ENCODE measurements at places on chromosomes 2 and 18. TPM values are rescaled to one million over a fixed set of nuclear protein-coding genes. Genes with fewer than 3 reads are reported as not detected.

The SOWAHC gene
- 1.4 TPM for total RNA-seq

The ACADL gene
- total RNA-seq, result not detected

The C2orf78 gene
- total RNA-seq, result not detected

The UGT1A10 gene
- not detected for total RNA-seq

The POTEE gene
- total RNA-seq, result 0.11 TPM

The RAD51AP2 gene
- not detected for total RNA-seq

The PLCD4 gene
- 0.26 TPM for total RNA-seq

The ASB3 gene
- 43.5 TPM for total RNA-seq

The PTH2R gene
- total RNA-seq, result not detected

The PXDN gene
- not detected for total RNA-seq

The IL36A gene
- not detected for total RNA-seq
